ENCODE measurements at places on chromosomes 6 and 20. TPM values are rescaled to one million over a fixed set of nuclear protein-coding genes. Genes with fewer than 3 reads are reported as not detected.

DNA sequence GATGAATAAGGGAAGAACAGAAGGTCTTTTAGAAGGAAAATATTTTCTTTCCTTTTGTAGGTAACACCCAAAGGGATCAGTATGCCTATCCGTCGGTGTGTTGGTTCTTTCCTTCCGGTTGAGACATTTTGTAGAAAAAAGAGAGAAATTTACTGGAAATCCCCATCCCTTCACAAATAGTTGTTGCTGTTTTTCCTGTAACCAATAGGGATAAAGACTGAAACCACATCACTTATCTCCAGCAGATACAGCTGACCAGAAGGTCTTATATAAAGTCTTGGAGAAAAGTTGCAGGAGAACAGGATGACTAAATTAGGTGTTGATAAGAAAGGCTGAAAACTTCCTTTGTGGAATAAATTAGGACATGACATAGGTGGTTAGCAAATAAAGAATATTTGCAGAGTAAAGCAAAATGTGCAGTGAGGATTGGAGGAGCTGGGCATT lies 14.8 kb upstream of the HLA-DRB1 start:
- DNase-seq: peak; percentile 24

The KCNK15 gene
- not detected for total RNA-seq

The CEBPB gene
- total RNA-seq: 12.6 TPM

The SLC12A5 gene
- 0.51 TPM for total RNA-seq

- DNase-seq: peak; percentile 48
Observed at GRCh38 chr6:131854803-131855202, 47.0 kb downstream of the ENPP1 start.

DNA sequence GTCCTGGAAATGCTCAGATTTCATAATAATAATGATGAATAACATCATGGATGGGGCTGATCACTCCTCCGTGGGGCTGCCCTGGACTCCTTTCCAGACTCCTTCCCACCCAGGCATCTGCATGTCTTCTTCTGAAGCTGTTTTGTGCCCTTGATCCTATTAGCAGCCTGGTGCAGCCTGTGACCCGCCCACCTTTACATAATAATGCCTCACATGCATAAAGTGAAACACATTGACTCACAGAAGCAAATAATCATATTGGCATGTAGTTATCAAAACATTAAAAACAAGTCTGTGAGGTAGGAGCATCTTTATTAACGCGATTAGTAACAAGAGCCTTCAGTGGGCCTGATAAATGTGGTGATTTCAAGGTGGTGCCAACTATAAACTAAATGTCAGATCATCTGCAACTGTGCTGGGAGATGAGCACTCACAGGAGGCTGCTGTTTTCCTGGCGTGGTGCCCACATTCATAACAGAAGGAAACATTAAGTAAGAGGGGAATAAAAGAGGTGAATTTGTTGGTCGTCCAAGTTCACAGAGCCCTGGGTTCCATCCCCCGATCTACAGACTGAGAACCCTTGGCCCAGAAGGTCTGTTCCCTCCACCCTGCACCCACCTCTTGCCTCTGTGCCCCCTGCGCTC lies 344.7 kb downstream of the CDH4 start:
- no peak for DNase-seq

- no peak for DNase-seq
Observed at GRCh38 chr6:111689419-111689818, 83.7 kb upstream of the TRAF3IP2 start.

The PMEPA1 gene
- total RNA-seq: 0.51 TPM

- DNase-seq: peak; percentile 46
Observed at GRCh38 chr20:1377341-1377871, 15.4 kb downstream of the FKBP1A start.

The RSPO3 gene
- total RNA-seq: not detected

- no peak for DNase-seq
Observed at GRCh38 chr6:159064477-159064876, 19.7 kb upstream of the TAGAP start.

DNA sequence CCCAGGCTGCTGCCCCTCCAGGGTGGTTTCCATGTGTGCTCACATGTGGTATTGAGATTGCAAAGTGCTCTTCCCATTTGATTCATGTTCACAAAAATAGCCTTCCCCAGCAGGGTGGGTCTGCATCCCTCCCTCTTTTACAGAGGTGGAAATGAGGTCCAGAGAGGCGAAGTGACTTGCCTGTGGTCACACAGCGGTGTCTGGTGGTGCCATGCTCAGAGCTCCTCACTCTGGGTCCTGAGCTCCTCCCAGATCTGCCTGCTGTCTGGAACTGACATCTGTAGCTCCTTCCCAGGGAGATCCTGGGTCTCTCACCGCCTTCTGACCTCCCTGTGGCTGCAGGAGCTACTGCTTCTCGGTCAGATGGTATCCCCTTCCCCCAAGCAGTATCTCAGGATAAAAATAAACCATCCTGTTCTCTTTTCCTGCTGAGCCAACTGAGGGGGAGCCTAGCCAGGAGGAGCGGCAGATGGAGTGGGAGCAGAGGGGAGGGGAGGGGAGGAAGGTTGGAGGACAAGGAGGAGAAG lies 11.9 kb downstream of the CD40 start:
- no peak for DNase-seq

- no peak for DNase-seq
Observed at GRCh38 chr6:34110610-34111009, 35.3 kb downstream of the GRM4 start.

- no peak for DNase-seq
Observed at GRCh38 chr6:131545317-131545716, 27.7 kb upstream of the ARG1 start.

- no peak for DNase-seq
Observed at GRCh38 chr6:16548121-16548520, 213.1 kb downstream of the ATXN1 start.
